GM13976 (cell line): ENCODE measurements at places on chromosomes 13 and 19.

- no peak for DNase-seq
These were observed 7.6 kb downstream of the TRPM4 start for GRCh38 chr19:49165111-49165750.

- DNase-seq, result no peak
These were observed 36.6 kb upstream of the ZSCAN5A start for GRCh38 chr19:56351208-56351607.

DNA sequence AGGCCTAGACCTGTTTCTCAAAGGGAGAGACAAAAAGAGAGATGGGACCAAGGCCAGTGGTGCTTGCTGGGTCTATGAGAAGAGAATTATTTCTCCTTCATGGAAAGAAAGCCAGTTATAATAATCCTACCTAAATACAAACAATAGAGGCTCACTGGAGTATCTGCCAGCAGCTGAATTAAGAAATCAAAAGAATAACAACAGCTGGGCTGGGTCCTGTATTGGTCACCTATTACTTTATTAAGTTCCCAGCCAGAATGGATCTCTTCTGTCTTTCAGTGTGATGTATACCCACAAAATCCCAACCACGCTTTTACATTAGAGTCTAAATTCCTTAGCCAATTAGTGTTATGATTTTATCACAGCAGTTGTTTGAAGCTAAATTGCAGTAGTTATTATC lies 297.8 kb upstream of the DACH1 start:
- DNase-seq, result no peak

DNA sequence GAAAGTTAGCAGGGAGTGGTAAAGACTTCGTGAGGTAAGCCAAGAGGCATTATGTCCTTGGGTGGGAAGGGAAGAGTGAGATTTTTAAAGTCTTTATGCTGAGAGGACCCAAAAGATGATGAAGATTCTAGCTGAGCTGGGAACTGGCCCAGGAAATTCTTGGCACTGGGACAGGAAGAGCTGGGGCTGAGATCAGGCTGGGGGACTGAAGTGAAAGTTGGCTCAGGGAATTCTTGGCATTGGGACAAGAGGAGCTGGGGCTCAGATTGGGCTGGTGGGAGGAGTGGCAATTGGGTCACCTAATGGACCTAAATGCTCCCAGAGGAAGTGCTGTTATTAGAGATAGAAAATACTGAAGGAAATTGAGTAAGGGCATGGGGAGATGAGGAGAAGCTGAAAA lies 8.8 kb downstream of the SCEL start:
- DNase-seq, result no peak

GRCh38 chr13:67620665-67621064 lies 390.5 kb upstream of the PCDH9 start:
- DNase-seq, result no peak
